ENCODE measurements at places on chromosomes 12 and 14.
A peak's percentile ranks its signal among the peaks of the same experiment; 100 is the strongest.

- DNase-seq = peak; percentile 67
Observed at GRCh38 chr12:96136725-96137378, 57.3 kb upstream of the ELK3 start.

DNA sequence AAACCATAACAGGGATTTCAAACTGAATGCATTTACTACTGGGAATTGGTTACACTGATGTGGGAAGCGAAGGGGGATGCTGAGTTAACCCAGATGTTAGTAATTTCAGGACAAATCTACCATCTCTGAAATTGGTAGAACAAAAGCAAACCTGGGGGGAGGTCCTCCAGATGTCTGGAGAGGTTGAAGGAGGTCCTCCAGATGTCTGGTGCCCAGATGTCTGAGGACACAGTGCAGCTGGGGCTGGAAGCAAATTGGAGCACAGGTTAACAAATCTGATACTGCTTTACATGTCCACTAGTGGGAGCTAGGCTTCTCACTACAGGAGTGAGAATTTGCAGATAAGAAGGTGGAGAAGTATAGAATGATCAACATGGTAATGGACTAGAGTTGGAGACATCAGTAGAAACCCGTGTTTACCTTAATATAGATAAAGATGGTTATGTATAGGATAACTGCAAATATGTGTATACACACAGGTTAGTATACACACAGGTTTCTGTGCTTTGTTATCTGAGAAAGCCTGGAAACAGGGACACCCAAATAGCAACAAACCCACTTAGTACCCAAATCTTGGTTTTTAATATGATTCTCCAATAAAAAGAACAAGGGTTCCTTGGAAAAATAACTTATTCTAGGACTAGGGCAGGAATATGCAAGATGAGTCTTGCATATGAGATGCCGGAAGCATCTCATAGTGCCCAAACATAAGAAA, 162.5 kb downstream of the C12orf50 start:
- DNase-seq = peak; percentile 27

GRCh38 chr14:85040046-85040685, 489.8 kb upstream of the FLRT2 start:
- DNase-seq = no peak

DNA sequence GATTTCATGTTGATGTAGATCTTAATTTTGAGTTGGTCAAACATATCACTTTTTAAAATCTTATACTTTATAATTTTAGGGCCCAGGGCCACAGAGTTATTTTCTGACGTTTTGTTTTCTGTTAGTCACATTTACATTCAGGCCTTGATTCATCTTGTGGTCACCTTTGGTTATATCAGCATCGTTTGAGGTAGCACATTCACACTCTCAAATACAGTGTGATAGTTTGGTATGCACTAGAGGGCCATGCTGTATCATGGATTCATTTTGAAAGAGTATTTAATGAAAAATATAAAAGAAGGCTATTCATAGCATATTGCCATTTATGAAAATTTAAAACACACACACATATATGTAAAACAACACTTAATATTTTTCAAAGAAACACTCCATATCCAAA, 274.6 kb downstream of the RAD51B start:
- DNase-seq = no peak

- DNase-seq = no peak
Observed at GRCh38 chr12:76183459-76184186, 99.1 kb upstream of the NAP1L1 start.

GRCh38 chr14:100735271-100735670, 8.6 kb downstream of the DLK1 start:
- DNase-seq = no peak

- peak; percentile 76 for DNase-seq
Observed at GRCh38 chr14:54902521-54903420, at the start of gene GCH1. Gene GCH1 (minus strand): TSS chr14:54902826. CDS start chr14:54902663, 163 bp downstream.

DNA sequence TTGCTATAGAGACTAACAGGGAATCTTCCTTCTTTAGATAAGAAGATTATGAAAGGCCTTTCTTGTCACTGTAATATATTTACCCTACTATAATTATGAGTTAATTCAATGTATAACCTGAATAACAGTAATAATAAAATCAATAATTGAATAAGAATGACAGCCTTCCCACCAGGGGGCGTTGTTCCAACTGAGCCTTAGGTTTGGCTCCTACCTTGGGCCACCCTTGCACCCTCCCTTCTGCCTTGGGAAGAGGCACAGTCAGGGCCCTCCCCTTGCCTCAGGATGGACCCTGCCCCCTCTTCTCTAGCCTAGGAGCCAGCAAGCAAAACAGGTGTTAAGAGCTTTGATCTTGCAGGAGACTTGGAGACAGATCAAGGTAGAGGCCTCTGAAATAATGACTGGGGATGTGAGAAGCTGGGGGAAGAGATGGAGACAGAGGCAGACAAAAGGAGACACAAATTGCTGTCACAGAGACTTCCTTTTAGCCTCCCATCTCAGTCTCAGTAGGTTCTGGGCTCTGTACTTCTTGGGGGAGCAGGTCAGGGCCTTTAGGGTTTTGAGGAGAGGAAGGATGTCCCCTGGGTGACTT, 40.1 kb upstream of the CISTR start:
- DNase-seq = no peak

DNA sequence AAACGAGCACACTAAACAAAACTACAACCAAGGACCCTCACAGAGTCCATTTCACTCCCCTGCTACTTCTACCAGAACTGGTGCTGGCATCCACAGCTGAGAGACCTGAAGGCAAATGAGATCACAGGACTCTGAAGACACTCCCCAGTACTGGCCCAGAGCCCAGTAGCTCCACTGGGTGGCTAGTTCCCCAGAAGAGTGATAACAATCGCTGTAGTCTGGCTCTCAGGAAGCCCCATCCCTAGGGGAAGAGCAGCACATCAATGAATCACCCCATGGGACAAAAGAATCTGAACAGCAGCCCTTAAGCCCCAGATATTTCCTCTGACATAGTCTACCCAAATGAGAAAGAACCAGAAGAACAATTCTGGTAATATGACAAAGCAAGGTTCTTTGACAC, 190.7 kb upstream of the BMP4 start:
- DNase-seq = no peak

DNA sequence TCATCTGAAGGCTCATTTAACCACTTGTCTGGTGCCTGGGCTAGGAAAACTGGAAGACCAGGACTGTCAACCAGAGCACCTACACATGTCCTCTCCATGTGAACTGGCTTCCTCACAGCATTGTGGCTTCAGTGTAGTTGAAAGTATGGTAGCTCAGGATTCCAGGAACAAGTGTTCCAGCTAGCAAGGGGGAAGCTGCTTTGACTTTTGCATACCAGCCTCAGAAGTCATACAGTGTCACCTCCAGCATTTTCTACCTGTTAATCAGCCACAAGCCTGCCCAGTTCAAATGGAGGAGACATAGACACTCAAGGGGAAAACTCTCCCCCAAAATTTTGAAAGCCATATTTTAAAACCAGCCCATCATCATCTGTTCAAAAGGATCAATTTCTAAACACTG, 212.8 kb upstream of the CAND1 start:
- DNase-seq = no peak

DNA sequence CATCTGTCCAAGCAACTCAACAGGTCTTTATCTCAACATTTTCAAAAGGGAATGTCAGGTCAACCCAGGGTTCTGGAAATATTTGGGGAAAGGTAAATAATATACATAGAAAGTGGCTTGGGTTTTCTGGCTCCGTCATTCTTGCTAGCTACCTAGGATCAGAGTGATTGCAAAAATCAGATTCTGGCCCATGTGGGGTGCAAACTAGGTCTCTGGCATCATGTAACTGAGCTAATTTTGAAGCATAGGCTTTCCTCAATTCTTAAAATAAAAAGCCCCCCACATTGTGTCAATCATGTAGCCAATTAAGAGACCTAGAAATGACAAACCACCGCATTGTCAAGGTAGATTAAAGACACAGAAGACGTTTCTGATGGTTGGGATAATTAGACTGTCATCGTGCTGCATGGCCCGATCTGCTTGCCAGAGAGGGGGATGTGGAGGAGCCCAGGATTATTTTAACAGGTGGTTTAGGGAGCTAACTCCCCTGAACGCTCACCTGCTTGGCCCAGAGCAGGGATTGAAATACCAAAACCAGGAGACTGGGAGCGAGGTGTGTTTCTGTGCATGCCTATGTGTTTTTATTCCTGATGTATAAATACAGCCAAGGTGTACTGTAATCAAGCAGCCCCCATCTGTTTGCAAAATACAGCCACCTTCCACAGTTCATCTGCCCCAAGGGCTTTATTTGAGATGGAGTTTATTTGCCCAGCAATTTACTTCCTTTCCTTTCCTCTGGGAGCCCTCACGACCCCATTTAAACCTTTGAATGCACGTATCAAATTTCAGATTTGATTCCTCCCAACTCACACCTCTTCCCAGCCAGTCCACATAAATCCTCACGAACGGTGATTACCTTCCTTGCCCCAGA, 189.5 kb downstream of the TTC8 start:
- no peak for DNase-seq

GRCh38 chr14:35301735-35302528, 9.8 kb downstream of the PSMA6 start:
- DNase-seq = no peak

- DNase-seq = no peak
Observed at GRCh38 chr12:52686063-52686462, 5.9 kb upstream of the KRT1 start.

DNA sequence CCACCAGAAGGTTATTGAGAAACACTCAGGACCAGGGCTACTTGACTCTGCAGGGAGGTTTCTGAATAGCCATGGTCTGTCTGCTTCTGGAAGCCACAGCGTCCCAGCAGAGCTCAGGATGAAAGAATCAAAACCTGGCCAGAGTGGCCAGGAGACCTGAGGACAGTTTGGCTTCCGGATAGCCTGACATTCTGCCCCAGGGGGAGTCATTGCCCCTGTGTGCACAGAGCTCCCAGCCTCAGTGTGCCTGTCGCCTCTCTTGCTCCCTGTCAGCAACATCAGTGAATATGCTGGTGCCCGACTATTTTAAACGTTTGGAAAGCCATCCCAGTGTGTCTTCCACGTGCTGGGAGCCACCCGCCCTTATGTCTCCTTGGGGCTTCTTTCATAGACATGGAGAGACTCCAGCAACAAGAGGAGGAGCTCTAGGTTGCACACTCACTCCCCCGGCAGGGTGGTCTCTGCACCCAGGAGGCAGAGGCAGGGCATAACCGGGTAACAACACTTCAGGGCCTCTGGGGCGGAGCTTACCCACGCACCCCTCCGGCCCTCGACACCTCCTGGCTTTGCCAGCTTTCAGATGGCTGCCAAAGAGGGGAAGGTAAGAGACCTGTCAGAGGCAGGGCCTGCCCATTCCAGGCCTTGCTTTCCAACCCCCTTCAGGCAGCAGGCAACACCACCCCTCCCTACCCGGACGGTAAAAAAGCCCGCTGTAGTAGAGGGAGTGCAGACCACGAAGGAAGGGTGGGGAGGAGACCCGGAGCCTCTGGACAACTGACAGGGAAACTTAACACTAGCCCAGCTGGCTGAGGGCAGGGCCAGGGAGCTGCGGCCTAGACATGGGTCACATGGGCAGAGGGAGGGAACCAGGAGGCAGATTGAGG, 19.0 kb upstream of the SLC6A12 start:
- DNase-seq = peak; percentile 52

DNA sequence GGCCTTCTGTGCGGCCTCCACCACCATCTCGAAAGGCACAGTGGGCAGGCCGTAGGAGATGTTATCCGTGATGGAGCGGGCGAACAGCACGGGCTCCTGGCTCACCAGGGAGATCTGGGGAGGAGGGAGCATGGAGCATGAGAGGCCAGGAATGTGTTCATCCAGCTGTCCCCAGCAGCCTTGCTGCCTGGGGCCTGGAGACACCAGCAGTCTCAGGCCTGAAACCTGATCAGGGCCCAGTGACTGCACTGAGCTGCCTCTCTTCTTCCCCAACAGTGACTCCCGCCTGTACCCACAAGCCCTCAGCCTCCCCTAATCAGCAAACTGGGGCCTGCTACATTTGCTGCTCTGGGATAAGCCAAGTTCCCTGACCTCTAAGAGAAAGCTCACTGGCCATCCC, 30.9 kb downstream of the ABCB9 start:
- no peak for DNase-seq

- DNase-seq = no peak
Observed at GRCh38 chr14:78405079-78405856, 235.1 kb downstream of the NRXN3 start.

GRCh38 chr12:22325218-22325617, 9.3 kb downstream of the ST8SIA1 start:
- peak; percentile 60 for DNase-seq

- DNase-seq = no peak
Observed at GRCh38 chr12:132602572-132603239, 7.7 kb downstream of the LRCOL1 start.

DNA sequence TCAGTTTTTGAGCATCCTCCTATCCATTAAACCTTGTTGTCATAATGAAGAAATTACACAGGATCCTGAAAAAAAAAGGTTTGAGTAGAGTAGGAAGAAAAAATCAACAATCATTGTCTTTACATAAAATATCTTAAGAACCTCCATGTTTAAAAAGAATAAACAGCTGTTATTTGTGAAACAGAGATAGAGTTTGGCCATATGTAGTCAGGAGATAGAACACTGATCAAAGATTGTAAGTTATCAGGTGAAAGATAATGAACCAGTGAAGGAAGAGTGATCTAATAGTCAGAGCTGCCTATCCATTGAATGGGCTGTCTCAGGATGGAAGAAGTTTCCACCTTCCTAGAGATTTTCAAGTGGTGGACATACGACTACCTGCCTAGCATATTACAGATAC, 397.1 kb downstream of the SOX5 start:
- no peak for DNase-seq

GRCh38 chr12:106109168-106109910, 29.4 kb downstream of the NUAK1 start:
- no peak for DNase-seq

DNA sequence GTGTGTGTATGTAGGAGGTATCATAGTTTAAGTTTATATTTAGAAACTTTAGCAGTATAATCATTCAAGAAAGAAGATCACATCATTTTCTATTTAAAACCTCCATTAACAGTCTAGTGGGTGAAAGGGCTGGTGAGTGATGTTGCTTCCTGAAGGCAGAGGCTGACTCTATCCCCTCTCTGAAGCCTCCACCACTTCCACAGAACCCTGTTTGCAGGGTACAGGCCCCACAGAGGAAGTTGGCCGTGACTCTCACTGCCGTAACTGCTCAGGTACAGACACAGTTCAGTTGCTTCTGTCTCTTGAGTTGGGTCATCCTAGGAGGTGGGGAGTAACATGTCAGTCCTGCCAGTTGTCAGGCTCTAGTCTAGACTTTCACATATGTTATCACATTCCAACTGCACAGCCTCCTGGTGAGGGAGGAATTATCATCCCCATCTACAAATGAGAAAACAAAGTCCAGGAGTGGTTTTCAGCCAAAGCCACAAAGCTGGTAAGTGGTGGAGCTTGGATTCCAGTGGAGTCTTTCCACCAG, 31.5 kb downstream of the CFL2 start:
- DNase-seq = peak; percentile 15

GRCh38 chr14:48251290-48251689, 575.9 kb upstream of the MDGA2 start:
- DNase-seq = peak; percentile 16

GRCh38 chr14:60183138-60183537, 17.9 kb upstream of the DHRS7 start:
- no peak for DNase-seq

- no peak for DNase-seq
Observed at GRCh38 chr14:86505808-86506207, 975.9 kb downstream of the FLRT2 start.

All from Kasumi-1 (cell line).